ENCODE measurements at places on chromosomes 12 and 14.
A peak's percentile ranks its signal among the peaks of the same experiment; 100 is the strongest.

- no peak for DNase-seq
Observed at GRCh38 chr14:74891870-74892269, 10.2 kb downstream of the DLST start.

GRCh38 chr12:26845057-26845666 lies 12.2 kb upstream of the ITPR2 start:
- peak; percentile 29 for DNase-seq

DNA sequence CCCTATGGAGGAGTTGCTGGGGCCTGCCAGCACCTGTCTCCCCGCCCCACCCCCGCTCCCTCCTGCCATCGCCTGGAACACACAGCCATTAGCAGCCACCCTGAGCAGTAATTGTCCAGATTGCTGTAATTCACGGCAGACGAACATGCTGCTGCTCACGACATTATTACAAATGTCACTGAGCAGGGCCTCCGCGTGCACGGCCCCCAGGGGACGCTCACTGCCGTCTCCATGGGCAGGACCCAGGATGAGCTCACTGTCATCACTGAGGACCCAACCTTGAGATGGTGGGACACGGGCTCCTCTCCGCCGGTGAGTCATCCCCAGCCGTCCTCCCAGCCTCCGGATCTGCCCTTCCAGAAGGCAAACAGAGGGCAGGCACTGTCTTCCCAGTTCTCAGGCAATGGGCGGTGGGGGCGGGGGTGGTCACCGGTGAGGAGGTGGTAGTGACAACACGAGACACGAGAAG lies 100.4 kb downstream of the RFLNA start:
- DNase-seq, result no peak

- DNase-seq, result no peak
Observed at GRCh38 chr14:56534656-56535055, 44.9 kb upstream of the TMEM260 start.

DNA sequence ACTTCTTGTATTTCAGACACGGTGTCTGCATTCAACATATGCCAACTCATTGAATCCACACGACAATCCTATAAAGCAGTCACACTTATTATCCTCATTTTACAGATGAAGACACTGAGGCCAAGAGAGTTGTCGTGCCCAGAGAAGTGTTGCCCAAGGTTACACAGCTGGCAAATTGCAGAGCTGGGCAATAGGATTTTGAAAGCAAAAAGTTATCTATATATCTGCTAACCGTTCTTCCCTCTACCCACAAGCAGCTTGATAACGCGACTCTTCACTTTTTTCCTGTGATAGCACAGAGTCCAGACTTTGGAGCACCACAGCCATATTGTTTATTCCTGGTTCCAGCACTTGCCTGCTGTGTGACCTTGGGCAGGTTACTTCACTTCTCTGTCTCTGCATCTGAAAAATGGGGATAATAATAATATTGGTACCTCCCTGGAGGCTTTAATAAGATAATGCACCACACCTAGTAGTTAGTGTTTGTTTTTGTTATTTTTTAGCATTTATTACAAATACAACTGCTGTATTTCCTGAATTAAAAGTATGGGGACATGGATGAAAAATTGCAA lies 82.2 kb downstream of the CHST11 start:
- DNase-seq, result no peak

GRCh38 chr14:101780887-101781239 lies 19.4 kb downstream of the PPP2R5C start:
- DNase-seq, result no peak

GRCh38 chr12:75786070-75786469 lies 245.5 kb downstream of the PHLDA1 start:
- DNase-seq, result no peak

- no peak for DNase-seq
Observed at GRCh38 chr12:82745807-82746206, 59.1 kb downstream of the TMTC2 start.

DNA sequence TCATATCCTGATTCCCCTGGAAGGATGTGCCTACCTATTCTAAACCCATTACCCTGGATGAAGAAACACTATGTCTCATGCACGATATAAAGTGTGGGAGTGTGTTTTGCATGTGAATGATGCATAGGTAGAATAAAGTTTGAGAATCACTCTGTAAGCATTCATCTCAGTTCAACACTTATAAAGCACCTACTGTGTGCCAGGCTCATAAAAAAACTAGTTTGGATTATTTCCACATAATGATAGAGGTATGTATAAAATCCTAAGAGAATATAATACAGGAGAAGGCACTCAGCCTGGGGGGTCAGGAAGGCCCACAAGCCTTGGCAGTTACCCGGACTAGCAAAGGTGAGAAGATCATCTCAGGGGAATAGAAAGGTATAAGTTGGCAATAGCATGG lies 41.1 kb upstream of the BCL2L14 start:
- no peak for DNase-seq

All from H4 (cell line).